ENCODE measurements at places on chromosomes 4 and X.

DNA sequence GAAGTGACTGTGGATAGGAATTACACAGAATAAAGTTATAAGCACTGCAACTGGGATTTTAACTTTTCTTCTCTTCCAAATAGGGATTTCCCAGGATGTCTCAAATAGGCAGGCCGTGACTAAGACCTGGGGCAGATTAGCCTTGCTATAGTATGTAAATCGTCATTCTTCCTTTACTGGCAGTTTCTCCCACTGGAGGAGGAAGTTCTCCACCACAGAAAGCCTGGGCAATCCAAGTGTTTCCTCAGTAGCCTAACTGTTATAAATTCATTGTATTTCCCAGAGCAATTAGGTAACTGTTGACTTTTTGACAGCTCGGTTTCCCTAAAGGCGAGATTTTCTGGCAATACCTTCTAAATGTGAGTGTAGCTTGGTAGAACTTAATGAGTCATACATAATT, at the start of gene TNIP3:
TNIP3 (minus strand) TSS at position 31 of the 400 bp plus-strand sequence. CDS start 196 bp downstream, outside the sequence.
- DNase-seq: no peak

DNA sequence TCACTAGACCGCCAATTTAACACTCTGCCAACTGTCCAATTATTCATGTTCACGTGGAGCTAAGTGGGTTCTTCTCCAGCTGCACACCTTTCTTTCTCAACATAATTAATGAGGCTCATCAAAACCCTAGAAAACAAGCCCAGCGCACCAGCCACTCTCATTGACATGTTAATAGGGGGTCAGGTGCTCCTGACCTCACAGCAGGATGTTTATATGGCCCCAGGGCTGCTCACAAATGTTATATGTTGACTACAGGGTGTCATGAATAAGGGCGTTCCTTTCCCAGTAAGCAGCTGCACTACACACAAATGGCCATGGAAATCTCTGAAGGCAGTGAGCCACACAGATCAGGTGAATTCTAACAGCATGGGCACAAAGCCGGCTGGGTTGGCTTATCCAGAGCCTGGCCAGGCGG, 209.8 kb downstream of the MGST2 start:
- DNase-seq: no peak

- DNase-seq: no peak
Observed at GRCh38 chr4:101277671-101278070, 69.7 kb downstream of the PPP3CA start.

DNA sequence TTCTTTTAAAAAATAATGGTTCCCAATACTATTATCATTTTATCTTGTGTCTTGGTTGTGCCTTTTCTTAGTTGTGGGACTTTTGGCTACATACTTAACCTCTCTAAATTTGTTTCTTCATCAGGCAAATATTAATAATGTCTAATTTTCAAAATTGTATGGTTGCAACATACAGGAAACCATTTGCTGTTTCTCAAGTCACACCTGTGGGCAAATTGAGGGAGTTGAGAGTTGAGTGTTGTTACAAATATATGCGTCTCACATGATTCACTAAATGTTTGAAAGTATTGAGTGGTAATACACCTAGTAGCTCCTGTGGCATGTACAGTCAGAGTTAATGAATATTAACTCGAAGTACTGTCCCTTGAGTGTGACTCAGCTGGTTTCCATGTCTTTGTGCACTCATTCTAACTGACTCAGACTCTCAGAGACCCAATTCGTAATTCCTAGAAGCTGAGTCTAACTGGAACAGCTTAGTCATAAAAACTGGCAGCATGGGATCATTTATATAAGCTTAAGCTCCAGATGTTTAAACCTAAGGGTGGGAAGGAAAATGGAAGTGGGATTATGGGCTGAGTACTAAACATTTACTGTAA, 802.4 kb downstream of the TRIML1 start:
- no peak for DNase-seq

GRCh38 chr4:122503214-122503613, 46.7 kb upstream of the IL2 start:
- DNase-seq: no peak

GRCh38 chr4:79201971-79202370, 123.9 kb downstream of the NAA11 start:
- no peak for DNase-seq

DNA sequence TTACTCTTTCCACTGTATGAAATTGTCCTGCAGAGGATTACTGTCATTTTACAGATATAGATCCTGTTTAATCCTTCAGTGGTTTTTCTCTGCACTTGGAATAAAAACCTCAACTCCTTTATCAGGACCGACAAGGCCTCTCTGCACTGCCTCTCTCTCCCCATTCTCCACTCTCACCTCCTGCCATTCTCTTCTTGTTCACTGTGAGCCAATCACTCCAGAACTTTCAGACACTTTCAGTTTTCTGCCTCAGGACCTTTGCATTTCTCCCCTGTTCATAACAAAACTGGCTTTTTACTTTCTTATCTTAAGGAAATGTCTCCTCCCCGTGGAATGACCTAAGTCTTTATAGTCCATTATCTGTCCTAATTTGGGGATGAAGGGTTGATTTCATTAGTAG, 137.3 kb downstream of the ELOVL6 start:
- DNase-seq: no peak

GRCh38 chr4:184168406-184169019, 49.2 kb downstream of the ENPP6 start:
- peak; percentile 87 for DNase-seq

DNA sequence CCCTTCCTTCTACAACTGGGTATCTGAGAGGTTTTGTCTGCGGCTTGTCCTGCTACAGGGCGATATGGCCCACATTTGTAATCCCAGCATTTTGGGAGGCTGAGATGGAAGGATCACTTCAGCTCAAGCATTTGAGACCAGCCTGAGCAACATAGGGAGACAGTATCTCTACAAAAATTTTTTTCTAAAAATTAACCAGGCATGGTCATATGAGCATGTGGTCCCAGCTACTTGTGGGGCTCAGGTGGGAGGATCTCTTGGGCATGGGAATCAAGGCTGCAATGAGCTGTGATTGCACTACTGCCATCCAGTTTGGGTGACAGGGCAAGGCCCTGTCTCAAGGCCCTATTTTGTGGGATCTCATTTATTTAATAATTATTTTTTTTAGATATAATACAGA, 420.6 kb upstream of the PABPC4L start:
- DNase-seq: no peak

GRCh38 chr4:68499021-68499420, 51.8 kb downstream of the TMPRSS11E start:
- no peak for DNase-seq

- no peak for DNase-seq
Observed at GRCh38 chr4:114287079-114287696, 307.7 kb upstream of the ARSJ start.

DNA sequence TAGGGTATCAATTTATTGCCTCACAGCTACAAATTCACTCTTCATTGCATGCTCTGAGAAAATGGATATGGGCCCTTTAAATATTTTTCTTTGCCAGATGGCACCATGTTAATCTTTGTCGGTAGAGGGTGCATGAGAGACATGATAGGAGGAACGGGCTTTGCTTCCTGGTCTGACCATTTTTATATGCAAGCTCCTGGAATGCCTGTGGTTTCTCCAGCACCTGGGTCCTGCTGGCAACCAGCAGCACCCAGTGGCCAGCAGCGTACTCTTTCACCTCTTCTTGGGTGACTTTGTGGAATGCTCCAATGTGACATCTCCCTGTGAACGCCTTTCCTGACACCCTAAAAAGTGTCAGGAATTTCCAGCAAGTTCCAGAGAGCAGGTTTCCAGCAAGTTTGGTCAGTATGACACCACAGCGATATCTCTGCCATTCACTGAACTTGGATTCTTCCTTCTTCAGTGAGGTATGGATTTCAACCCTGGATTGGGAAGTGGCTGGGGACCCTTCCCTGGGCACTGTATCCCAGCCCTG, 140.3 kb upstream of the PGRMC2 start:
- DNase-seq: no peak

DNA sequence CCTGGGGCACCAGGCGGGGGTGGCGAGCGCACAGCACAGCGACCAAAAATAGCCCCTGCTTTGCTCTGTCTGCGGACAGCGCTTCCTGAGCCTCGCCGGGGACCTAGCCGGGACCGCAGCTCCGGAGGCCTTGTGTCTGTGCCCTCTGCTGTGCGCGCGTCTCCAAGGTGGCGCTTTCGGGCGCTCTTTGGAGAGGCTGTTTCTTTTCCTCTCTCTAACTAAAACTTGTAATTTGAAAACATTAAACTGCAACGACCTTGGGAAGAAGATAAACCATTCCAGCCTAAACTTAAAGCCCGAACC, 3.4 kb downstream of the ARX start:
- DNase-seq: no peak

DNA sequence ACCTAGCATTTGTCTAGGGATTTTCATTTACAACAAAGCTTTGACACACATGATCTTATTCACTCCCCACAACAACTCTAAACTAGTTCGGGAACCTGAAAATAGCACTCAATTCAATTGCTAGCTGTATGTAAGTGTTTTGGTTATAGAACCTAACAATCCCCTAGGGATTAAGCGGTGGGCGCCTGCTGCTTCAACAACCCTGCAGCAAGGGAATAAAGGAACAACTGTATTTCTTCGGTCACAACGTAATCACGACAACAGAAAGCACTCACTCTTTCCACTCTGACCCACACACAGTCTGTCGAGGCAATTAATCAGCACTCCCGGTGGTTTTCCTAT, 674 bp upstream of the DIAPH2 start:
- no peak for DNase-seq

DNA sequence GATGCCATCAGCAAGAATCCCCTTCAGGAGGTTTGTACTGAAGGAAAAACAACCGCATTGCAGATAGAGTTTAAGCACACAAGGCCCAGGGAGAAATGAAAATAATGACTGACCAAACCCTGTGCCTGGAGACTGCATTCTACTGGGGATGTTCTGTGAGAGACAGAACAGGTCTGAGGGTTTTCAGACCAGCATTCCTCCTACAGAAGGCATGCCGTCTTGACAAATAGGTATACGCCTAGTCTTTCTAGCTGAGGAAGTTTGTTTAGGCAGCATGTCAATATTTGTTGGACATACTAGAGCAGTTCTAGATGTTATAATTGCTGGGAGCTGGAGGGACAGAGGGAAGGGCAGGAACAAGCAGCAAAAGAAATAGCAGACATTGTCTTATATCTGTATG, 68.4 kb upstream of the SCOC start:
- no peak for DNase-seq

- DNase-seq: no peak
Observed at GRCh38 chr4:40262077-40262528, 65.3 kb downstream of the RHOH start.

GRCh38 chr4:120418146-120418545, 351.5 kb upstream of the MAD2L1 start:
- no peak for DNase-seq

- no peak for DNase-seq
Observed at GRCh38 chr4:147605499-147605898, 11.7 kb upstream of the TMEM184C start.
